ENCODE measurements at places on chromosomes 16 and 17. TPM values are rescaled to one million over a fixed set of nuclear protein-coding genes. Genes with fewer than 3 reads are reported as not detected.

DNA sequence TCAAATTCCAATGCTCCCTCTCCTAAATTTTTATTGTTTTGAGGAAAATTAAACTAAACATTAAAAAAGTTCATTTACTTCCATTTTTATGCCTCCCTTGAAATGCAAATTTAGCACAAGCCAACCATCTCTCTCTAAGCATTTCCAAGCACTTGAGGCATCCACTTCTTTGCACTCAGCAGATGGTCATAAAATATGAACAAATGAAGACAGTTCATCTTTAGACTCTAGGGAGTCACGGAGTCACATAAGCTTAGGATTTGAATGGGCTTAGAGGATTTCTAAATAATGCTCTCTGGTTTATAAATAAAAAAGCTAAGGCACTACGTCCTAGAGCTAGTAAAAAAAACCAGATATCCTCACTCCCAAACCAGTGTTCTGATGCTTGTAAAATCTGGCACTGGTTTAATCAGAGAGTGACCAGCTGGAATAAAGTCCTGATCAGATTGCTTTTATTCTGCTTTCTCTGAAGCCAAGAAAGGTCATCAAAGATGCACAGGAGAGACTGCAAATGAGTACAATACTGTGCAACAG, 204.2 kb downstream of the CA10 start:
- H3K36me3 ChIP-seq: no peaks in the 10 kb centered on the region
- H3K27ac ChIP-seq: no peak overlapping the region

DNA sequence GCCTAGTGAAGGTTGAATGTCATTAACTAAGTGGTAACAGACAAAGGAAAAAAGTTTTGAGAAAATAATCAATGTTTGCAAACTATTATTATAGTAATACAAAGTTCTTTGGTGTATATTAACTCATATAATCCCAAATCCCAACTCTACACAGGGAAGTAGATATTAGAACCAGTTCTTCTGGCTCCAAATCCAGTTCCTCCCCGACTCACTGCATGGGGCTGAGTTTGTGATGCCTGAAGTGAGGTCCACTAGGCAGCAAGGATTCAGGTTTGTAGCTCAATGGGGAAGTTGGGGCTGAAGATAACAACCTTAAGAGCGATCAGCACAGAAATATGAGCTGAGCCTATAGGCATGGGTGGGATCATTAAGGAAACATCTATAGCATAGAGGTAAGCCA, 5.6 kb upstream of the SYNRG start:
- no peak overlapping the region for H3K4me3 ChIP-seq
- no peaks in the 10 kb centered on the region for H3K27me3 ChIP-seq
- H3K36me3 ChIP-seq: peaks cover 4% of the 10 kb centered on the region
- no peak overlapping the region for H3K27ac ChIP-seq

DNA sequence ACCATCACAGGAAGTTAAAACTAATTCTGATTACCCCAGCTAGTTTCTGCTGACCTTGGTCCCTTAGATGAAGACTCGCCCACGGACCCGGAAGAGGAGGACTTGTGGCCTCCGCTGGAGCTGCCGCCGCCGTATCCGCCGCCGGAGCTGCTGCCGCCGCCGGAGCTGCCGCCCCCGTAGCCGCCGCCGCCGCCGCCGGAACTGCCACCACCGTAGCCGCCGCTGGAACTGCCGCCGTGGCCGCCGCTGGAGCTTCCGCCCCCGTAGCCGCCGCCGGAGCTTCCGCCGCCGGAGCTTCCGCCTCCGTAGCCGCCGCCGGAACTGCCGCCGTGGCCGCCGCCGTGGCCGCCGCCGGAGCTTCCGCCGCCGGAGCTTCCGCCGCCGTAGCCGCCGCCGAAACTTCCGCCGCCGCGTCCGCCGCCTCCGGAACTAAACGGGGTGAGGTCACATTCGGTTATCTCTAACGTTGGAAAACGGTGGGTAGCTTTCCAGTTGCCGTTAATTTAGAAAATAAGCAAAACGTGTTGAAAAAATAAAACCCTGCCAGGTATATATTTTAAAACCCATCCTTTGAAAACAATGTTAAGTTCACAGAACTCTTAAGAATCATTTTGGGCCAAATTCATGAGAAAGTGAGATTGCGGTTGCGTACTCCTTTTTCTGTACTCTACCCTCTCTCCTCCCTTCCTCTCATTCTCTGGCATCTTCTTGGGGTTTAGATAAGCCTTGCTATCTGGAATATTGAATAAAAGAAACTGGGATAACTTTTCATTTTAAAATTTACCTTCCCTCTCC, 3.5 kb downstream of the KRT10 start:
- H3K27me3 ChIP-seq: no peaks in the 10 kb centered on the region
- peak overlapping the region; percentile 93 for H3K4me3 ChIP-seq
- H3K36me3 ChIP-seq: no peaks in the 10 kb centered on the region
- no peaks in the 10 kb centered on the region for H3K4me1 ChIP-seq
- peak overlapping the region; percentile 92 for H3K27ac ChIP-seq
- peak; percentile 86 for DNase-seq

DNAH17 gene
- total RNA-seq: 1.1 TPM

CRYBA1 gene
- total RNA-seq: not detected

RHBDL1 gene
- 2.0 TPM for total RNA-seq

TAC4 gene
- total RNA-seq: not detected
